Activated CD8-positive, alpha-beta memory T cell treated with anti-CD3 and anti-CD28 coated beads for 4 hours (primary cell): ENCODE measurements at places on chromosomes 2 and 18.

DNA sequence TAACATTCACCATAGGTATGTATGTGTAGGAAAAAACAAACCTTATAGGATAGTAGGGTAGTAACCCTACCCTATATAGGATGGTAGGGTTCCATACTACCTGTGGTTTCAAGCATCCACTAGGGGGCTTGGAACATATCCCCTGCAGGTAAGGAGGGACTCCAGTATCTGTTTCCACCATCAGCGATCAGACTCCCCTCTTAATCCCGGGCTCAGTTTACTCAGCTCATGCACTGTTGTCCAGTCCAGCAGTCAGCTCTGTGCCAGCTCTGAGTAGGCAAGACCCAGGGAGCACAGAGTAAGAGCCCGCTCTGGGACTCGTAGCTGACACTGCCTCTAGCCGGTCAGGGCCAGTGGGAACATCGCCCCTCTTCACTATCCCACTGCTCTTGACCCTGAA lies 61.7 kb downstream of the MEX3C start:
- DNase-seq: no peak

- DNase-seq: no peak
These were observed 76.3 kb downstream of the SOWAHC start for GRCh38 chr2:109690457-109690821.

GRCh38 chr18:58848685-58849084 lies 16.0 kb upstream of the ZNF532 start:
- DNase-seq: no peak

DNA sequence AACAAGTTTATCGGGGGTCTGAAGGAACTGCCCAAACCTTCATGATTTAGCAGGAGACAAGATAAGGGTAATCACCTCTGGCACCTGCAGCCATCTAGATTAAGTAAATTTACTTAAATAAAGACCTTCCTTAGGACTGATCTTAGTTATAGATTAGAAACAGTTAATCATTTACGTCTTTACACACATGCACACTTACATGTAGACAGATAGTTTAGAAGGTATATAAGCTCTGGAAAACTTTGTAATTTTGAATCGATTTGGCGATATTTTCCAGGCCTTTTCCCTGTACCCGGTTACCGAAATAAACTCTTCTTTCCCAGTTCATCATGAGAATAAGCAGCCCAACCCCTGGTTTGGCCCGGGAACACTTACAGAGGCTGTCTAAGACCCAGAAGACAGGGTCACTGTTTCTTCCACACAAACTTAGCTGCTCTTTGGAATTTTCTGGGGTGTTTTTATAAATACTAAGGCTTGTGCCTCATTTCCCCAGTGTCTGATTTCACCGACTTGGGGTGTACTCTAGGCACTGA lies 560 bp upstream of the SKA1 start:
- DNase-seq: no peak

DNA sequence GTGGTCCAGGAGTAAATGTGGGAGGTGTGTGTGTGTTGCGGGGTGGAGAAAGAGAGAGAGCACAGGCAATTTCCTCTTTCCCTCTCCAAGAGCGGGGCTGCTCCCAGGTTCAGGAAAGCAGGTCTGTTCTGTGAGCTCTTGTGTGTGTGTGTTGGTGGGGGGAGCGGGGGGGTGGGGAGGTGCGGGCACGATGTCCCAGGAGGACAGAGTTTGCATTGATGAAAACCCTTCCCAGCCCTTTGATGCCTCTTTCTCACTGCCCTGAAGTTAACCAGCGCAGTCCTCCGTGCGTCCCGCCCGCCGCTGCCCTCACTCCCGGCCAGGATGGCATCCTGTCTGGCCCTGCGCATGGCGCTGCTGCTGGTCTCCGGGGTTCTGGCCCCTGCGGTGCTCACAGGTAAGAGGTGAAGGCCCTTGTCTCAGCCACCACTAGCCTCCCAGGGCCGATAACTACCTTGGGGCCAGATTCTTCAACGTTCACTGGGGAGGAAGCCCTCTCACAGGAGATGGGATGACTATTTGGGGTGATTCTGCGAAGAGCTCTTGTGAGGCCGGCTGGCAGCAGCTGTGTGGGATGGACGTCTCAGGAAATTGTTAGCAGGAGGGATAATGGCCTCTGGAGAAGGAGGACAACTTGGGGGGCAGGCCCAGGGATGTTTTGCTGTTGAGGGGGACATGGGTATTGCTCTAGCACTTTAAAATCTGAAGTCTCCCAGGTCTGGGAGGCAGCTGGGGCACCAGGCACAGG lies at the start of gene SNORC:
SNORC (plus strand) TSS at position 247 of the 748 bp plus-strand sequence; CDS start at position 325, 78 bp downstream.
- DNase-seq: no peak

GRCh38 chr2:116094196-116094595 lies 1651.8 kb downstream of the DPP10 start:
- no peak for DNase-seq

DNA sequence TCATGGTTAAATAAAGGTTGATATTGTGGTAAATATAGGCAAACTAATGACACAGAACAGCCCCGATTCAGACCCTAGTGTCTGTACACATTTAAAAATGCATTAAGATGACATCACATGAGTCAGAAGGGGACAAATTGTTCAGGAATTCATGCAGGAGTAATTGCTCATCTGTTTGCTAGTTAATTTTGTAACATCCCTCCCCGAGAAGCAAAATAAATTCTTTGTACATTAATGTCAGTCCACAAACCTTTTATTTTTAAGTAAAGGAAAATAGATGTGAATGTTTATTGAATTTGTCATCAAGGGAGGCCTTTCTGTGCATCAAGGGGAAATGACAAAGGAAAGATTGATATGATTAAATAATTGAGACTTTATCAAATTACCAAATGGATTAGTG lies 69.9 kb downstream of the SH3BP4 start:
- DNase-seq: no peak

DNA sequence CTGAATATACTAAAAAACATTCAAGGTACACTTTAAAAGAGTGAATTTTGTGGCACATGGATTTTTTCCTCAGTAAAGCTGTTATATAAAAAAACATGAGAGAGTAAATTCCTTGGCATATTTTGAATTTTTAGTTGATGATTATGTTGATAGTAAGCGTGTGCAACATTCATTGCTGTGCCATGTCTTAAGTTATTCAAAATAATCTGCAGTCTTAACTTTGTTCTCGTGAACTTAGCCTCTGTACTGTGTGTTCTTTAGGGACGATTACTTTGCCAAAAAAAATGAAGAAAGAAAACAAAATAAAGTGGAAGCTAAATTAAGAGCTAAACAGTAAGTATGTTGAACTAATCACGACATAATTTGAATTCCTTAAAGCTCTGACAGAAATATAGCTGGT lies 9.6 kb downstream of the SSB start:
- no peak for DNase-seq

DNA sequence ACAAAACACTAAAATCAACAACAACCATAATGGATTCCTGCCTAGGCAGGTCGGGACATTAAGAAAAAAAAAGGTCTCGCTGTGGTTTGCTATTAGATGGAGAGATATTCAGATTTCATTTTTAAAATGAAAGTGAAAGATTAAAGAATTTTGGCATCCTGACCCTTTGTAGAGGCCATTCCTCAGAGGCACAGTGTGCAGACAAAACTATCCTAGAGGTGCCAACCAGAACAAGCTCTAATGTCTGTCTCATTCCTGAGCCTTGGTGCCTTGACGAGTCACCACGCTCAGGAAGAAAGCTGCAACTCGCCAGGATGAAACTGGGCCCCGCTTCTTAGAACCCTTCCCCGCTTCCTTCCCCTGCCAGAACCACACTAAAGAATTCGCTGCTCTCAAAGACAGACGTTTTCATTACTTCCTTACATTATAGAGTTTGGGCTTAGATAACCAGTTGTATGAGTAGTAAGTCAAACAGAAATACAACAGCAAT lies 156.0 kb downstream of the TGIF1 start:
- no peak for DNase-seq

- DNase-seq: no peak
These were observed 252.8 kb downstream of the LDLRAD4 start for GRCh38 chr18:13471198-13471845.

GRCh38 chr18:8943900-8944870 lies 158.3 kb upstream of the NDUFV2 start:
- DNase-seq: no peak
